RWPE1 (cell line): ENCODE measurements at places on chromosomes 3 and 15.

DNA sequence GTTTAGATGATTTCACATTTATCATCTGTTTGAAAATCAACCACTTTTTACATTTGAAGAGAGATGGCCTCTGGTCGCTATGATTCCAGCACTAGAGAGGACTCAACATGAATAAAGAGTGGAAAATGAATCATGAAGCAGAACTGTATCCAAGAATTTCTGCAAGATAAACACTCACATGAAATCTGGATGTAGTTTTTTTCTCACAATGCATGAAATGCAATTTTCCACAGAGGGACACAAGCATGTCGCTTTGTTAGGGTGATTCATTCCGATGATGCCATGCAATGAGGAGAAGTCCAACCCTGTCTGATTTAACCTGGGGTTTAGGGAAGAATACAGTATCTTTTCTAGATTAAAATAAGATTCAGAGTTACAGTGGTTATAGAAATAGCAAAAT lies 50.4 kb upstream of the ADCY5 start:
- DNase-seq, result no peak

DNA sequence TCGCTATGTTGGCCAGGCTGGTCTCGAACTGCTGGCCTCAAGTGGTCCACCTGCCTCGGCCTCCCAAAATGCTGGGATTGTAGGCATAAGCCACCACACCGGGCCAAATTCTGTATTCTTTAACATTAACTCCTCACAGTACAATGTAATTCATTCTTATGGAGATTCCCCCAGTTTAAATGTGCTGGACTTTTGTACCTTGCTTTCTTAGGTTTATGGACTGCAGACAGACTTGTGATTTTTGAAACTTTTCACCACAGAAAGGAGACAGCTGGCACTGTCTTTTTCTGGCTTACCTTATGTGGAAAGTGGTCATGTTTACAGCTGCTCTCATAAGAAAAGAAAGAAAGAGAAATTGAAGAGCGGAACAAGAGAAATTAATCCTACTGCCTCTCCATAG lies 103.8 kb downstream of the IQCH start:
- DNase-seq, result no peak

DNA sequence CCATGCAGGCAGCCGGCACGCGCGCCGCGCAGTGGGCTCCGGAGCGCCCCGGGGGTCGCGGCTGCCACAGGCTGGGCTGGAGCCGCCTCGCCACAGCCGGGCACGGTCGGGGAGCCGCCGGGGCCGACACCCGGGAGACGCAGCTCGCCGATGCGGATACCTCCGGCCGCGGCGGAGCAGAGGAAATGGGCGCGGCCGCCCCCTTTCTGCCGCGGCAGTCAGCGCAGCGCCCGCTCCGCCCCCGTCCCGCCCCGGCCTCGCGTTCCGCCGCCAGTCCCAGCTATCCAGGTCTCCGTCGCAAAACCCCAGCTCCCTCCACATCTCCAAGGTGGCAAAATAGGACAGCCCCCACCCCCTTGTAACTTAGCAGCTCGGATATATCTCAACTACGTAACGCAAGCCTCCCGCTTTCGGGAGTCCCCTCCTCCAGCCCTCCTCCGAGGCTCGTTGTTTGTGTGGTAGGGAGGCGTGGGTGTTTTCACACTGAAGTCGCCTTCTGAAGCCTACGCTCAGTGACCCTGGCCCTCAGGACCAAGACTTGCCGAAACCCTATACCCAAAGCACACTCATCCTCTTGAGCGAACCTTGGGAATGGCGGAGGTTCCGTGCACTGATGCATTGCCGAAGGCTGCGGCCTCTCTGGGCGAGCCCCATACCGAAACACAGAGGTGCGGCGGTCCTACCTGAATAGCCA lies at the start of gene SH3BP5:
SH3BP5 (minus strand) TSS at position 182 of the 694 bp plus-strand sequence; CDS start at position 4, 178 bp downstream.
- peak; percentile 63 for DNase-seq

GRCh38 chr3:12894629-12895028 lies 53.3 kb upstream of the RPL32 start:
- no peak for DNase-seq

- no peak for DNase-seq
Measured at GRCh38 chr15:55475842-55476241, 32.2 kb downstream of the DNAAF4 start.

DNA sequence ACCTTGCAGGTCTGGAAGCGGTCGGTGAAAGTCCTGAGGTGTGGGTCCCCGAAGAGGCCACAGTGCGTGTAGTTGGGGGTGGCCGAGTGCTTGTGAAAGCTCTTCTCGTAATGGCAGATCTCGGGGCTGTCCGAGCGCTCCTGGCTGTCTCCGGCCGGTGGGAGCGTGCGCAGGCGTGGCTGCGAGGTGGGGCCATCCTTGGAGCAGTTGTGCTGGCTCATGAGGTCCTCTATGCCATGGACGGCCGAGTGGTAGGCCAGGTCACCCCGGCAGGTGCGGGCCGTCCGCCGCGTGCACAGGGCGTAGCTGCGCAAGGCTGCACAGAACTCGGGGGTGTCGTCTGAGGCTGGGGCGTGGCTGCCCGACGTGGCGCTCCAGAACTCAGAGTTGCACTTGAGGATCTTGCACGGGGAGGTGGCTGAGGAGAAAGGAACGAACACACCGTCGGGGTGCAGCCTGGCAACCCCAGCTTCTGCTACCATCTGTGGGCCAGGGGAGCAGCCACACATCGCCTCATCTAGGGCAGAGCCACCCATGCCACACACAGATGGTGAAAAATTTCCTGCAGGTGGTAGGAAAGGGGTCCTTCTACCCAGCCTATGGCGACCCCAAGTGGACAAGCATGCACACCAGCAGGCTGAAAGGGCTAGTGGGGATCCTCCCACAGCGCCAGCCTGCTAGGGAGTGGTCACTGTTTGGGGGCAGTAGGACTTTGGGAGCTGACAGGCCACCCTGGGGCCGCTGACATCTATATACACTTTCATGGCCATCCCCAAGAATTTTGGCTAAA lies 36.7 kb downstream of the RGMA start:
- DNase-seq, result no peak

GRCh38 chr3:189683546-189684255 lies 52.5 kb downstream of the TP63 start:
- DNase-seq, result no peak

- peak; percentile 25 for DNase-seq
Measured at GRCh38 chr3:188853856-188854771, 317.7 kb upstream of the TPRG1 start.
